IPS DF 6.9 (cell line): ENCODE measurements at places on chromosomes 11 and 22.
A peak's percentile ranks its signal among the peaks of the same experiment; 100 is the strongest.

DNA sequence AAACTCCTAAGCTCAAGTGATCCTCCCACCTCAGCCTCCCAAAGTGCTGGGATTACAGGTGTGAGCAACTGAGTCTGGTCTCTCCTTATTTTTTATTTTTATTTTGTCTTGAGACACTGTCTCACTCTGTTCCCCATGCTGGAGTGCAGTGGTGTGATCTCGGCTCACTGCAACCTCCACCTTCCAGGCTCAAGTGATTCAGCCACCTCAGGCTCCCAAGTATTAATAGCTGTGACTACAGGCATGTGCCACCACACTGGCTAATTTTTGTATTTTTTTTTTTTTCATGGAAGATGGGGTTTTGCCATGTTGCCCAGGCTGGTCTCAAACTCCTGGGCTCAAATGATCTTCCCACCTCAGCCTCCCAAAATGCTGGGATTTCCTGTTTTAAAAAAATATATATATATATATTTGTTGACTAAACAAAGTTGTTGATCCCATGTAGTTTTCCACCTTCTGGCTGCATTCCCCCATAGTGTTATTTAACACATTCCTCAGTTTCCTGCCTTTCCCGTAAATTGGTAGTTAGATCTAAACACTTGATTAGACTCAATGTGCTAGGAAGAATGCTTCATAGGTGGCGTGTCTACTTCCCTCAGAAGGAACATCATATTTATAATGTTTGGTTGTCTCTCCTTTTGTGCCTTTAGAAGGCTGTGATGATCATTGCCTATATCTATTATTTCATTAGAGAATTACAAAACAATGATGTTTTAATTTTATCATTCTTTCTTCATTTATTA, 38.8 kb downstream of the LRRC32 start:
- no peak for DNase-seq

DNA sequence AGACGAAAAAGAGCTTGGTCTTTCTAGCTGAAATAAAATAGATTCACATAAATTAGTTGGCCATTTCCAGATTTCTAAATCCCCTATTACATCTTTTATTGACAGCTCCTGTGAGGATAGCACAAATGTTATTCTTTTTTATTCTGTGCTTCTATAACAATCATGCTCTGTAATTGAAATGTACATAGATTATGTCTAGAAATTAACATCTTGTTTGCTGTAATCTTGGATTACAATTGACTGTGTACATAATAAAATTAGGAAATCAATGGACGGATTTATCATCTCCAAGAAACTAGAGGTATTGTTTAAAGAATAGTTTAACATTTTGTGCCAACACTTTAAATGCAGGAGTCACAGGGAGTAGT, 31.2 kb downstream of the IMMP1L start:
- DNase-seq = no peak

DNA sequence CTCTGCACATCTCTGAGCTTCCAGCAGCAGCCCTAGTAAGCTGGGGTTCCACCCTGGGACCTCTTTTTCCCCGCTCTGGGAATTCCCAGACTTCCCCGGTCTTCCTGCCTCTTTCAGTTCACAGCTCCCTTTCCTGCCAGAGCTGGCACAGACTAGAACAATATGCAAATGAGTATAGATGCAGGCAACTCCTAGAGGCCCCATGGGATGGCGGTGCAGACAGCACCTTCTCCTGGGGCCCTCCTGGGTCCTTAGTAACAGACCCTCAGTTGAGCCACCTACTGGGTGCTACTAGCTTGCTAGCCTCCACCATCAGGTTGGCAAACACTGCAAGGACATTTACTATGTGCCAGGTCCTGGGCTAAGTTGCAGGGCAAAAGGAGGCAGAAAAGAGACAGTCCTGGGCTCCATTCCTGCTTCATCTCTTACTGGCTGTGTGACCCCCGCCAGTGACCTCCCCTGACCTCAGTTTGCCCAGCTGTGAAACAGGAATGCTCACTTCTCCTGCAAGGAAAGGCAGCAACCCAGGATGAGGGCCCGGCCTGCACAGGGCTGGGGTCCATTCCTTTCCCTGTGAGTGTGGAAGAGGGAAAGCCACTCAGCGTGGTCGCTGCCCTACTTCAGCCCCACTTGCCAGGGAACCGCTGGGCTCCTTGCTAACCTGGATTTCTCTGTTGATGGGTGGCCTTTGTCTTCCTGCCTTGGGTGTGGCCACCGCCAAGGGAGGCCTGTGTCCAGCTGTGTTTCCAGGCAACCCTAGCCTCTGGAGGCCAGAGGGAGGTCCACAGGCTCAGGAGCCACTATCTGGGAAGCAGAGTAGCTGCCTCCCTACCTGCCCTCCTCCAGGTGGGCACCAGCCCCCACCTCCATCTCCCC, 7.3 kb downstream of the RELT start:
- no peak for DNase-seq

DNA sequence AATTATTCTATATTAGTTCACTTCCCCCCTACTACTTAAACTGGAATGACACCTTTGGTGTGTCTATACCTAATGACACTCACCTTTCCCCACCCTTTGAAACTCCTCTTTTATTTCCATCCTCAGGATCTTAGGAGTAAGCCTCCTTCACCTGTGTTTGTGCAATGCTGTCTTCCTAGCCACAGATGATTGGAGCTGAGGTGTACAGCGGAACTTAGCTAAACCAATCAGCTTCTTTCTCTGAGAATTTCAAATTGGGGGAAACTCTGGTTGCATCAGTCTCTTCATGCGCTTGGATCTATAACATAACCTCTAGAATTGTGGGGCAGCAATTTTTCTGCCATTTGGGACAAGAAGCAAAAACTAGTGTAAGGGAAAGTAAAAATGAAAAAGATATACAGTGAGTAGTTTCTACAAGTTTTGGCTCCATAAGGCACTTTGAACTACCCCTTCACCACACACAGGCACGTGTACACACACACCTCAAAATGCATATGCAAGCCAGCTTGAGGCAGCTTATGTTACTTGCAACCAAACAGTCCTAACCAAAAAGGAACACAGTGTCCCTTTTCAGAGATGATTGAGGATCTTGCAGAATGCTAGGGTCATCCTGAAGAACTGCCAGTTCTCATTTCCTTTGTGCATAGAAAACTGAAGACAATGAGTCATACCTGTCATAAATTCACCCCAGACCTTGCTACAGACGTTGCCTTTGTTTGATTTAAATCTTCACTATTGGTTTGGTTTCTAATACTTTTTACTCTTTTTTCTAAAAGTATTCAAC, 36.0 kb upstream of the LDLRAD3 start:
- DNase-seq = no peak

GRCh38 chr11:26995701-26996460, 2.0 kb downstream of the FIBIN start:
- DNase-seq = no peak

GRCh38 chr11:118660681-118661424, 18.6 kb downstream of the TREH start:
- no peak for DNase-seq

DNA sequence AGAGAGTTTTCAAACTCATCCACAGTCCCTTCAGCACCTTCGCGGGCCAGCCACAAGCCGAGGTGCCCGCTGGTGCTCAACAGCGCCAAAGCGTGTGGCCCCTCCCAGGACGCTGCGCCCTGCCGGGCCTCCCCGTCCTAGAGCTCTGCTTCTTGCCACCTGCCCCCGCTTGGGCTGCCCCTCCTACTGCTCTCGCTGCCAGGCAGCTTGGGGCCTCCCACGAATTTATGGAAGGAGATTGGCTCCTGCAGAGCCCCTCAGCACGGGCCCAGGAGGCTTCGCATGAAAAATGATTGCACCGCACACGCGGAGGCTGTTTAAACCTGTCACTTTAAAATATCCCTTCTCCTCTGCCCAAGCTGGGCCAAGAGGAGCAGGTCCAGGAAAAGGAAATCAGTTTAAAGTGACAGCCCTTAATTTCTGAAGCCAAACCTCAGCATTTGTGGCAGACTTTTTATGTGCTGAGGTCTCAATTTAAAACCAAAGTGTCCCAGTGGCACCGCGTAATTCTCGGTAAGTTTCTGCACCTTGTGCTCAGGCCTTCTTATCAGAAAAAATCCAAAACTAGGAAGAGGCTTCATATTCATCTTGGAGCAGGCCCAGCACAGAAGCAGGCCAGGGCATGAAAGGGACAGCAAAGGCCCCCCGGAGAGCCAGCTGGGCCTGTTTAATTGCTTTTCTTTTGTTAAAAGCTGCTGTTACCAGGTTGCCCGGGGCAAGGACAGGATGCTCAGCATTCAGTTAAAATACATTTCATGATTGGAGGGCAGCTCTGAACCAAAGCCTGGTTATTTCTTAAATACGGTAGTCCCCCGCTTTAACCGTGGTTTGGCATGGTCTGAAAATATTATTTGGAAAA, 303.6 kb downstream of the OPCML start:
- DNase-seq = peak; percentile 48

DNA sequence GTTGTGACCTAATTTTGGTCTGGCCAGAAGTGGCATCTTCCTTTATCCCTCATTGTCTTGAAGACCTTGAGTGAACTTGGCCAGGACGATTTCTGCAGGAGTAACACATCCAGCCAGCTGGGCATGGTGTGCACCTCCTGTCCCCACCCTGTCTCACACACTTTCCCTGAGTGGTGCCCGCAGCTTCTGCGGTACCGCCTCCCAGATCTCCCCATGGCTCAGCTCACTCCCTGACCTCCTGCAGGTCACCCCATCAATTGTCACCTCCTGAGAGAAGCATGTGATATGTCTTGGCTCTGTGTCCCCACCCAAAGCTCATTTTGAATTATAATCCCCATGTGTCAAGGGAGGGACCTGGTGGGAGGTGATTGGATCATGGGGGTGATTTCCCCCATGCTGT, 50.2 kb upstream of the TP53I11 start:
- DNase-seq = no peak

- DNase-seq = no peak
Measured at GRCh38 chr11:61954106-61954850, 4.1 kb downstream of the BEST1 start.

DNA sequence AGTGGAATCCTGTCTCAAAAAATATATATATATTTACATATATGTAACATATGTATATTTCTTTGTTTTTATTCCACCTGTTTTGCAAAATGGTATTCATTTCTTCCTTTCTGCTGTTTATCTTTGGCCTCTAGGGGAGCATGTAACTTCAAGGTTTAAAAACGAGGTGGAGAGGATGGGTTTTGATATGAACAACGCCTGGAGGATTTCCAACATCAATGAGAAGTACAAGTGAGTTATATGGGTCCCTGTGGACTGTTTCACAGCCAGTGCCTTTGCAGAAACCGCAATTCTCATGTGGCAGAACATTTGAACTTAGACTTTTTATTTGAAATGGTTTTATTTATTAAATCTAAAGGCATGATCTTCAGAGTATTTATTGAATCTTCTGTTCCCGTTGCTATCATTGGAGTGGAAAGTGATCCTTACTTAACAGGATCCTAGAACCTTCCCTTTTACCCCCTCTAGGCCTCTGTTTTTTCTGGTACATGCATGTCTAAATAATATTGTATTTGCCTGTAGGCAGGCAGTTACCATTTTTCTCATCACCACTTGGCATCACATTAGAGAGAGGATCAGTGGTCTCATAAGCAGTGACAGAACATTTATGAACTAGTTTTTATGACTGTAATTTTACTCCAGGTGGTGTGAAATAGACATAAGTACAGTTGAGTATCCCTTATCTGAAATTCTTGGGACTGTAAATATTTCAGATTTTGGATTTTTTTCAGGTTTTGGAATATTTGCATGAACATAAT, 81.5 kb upstream of the HORMAD2 start:
- DNase-seq = no peak

- no peak for DNase-seq
Measured at GRCh38 chr11:33062137-33062536, 22.8 kb downstream of the TCP11L1 start.

DNA sequence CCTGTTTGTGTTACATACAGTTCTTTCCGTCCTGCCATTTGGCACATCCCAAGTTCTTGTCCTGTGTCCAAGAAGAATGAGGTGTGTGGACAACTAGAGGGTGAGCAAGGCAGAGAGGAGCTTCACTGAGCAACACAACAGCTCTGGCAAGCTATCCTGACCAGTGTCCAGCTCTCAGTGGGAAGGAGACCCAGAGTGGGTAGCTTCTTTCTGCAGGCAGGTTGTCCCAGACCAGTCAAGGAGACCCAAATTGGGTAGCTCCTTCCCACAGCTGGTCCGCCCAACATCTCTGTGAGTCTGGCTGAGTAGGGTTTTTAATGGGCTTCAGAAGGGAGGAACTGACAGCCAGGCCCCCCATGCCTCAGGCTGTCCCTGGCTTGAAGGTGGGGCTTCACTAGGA, 35.2 kb upstream of the EXPH5 start:
- no peak for DNase-seq

DNA sequence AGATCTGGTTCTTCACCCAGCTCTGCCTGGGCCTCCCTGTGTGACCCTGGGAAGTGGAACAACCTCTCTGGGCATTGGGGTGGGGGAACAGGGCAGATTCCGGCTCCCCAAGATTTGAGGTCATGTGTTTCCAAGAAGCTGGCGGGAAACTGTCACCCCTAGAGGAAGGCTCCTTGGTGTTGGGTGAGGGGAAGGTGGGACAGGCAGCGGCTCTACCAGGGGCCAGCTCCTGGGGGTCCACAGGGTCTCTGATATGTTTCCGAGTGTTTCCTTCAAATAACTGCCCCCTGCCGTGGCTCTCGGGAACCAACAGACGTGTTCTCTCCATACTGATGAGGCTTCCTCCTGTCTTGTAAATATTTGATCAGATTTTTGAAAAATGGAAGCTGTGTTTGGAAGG, 78.5 kb downstream of the MPPED1 start:
- DNase-seq = no peak

GRCh38 chr11:72776117-72776843, 17.6 kb downstream of the STARD10 start:
- no peak for DNase-seq

- no peak for DNase-seq
Measured at GRCh38 chr22:23520863-23521440, 59.1 kb downstream of the IGLL1 start.

DNA sequence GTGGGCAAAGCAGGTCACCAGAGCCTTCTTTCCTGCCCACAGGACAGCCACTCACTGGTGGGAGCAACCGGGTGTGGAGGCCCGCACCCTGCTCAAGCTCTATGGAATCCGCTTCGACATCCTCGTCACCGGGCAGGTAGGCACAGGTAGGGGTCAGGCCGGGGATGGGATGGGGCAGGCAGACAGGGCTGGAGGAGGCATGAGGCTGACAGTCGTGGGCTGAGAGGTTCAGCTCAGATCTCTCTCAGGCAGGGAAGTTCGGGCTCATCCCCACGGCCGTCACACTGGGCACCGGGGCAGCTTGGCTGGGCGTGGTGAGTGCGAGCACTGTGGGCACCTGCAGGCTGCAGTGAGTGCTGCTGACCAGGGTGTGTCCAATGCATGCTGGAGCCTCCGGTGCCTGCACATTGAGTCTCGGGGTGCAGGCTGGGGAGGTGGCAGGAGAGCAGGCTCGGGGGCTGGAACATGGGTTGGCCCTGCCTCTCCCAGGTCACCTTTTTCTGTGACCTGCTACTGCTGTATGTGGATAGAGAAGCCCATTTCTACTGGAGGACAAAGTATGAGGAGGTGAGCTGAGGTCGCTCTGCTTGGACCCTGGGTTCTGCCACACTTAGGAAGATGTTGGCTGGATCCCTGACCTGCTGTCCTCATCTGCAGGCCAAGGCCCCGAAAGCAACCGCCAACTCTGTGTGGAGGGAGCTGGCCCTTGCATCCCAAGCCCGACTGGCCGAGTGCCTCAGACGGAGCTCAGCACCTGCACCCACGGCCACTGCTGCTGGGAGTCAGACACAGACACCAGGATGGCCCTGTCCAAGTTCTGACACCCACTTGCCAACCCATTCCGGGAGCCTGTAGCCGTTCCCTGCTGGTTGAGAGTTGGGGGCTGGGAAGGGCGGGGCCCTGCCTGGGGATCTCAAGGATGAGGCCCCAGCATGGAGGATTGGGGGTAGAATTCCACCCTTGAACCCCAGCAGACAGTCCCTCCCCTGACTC, 6.3 kb downstream of the SLC7A4 start:
- no peak for DNase-seq
